Suppressor macrophage treated with lipopolysaccharide for 1 hour (primary cell): ENCODE measurements at places on chromosomes 1 and 21.

- DNase-seq = no peak
Observed at GRCh38 chr1:29123887-29124365, at the start of gene TMEM200B. Gene TMEM200B, minus strand, starts transcription at chr1:29123903. Its CDS starts 2,075 bp downstream, at chr1:29121828.

GRCh38 chr1:18041685-18042355 lies 65.8 kb upstream of the IGSF21 start:
- peak; percentile 1 for DNase-seq

- DNase-seq = no peak
Observed at GRCh38 chr1:44642925-44643324, 31.4 kb downstream of the TMEM53 start.

DNA sequence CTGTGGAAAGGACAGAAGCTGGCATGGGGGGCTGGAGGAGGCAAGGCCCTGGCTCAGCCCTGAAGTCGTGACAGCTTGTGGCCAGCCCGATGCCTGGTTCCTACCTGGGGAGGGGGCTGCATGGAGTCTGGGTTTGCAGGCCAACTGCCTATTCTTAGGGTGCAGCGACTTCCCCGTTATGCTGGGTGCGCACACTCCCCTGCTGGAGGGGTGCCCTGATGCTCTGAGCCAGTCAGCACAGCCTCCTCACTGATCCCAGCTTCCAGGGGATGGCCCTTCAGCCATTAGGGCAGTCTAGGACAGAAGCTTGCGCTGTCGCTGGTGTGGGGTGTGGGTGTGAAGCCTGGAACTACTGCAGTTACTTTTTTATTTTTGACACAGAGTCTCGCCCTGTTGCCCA lies 30.0 kb upstream of the SLC19A1 start:
- DNase-seq = no peak

DNA sequence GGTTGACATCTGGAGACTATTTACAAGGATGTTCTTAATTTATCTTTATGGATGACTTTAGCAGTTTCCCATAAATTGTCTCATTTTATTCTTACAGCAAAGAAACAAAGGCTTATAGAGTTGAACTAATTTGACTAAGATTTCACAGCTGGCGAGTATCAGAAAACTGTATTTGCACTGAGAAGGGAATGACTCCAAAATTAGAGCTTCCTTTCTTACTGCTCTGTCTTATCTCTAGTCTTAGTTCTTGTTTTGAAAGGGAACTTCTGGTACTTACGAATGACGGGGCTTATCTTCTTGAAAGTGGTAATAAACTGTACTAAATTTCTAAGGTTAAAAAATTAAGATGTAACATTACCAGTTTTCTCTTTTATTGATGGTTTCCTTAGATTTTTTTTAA lies 13.6 kb downstream of the CNST start:
- DNase-seq = peak; percentile 30

DNA sequence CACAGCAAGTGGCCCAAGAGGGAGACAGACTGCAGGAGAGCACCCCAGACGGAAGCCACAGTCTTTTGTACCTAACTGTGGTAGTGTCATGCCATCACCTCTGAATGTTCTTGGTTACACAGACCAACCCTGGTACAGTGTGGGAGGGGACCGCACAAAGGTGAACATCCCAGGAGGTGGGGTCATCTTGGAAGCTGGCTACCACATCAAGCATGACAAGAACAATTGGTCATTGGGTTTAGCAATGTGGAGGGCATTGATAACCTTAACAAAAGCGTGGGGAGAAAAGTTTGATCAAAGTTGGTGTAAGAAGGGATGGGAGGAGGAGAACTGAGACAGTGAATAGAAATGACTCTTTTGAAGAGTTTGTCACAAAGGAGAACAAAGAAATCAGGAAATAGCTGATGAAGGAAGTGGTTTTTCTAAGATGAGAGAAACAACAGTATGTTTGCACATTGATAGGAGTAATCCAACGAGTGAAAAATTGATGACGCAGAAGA lies 87.1 kb upstream of the CACNA1E start:
- no peak for DNase-seq

DNA sequence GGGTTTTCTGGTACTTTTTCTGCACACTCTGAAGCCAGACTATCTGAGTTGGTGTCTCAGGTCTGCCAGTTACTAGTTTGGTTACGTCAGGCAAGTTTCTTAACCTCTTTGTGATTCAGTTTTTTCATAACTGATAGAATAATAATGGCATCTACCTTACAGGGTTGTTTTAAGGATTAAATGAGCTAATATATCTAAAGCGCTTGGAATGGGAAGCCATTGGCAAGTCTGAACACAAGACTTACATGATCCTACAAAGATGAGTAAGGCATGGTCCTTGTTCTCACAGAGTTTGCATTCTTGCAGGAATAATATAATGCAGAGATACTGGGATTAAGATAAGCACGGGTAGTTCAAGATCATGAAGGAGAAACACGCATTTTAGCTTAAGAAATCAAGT lies 9.2 kb upstream of the DENND2D start:
- no peak for DNase-seq

DNA sequence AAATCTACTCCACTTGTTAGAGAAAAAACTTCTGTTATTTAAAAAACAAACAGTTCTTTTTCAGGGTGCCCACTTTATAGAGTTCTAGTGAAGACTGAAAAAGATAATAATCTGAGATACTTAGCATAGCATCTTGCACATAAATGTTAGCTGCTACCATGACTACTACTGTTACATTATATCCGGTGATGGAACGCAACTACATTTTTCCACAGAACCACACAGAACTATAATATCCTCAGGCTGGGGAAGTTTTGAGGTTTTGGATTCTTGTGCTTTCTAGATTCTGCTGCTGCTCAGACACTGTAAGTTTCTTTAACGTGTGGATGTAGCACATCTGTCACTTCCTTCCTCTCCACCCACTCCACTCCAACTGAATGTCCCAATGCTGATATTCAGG lies 110.3 kb downstream of the PTPN14 start:
- no peak for DNase-seq

DNA sequence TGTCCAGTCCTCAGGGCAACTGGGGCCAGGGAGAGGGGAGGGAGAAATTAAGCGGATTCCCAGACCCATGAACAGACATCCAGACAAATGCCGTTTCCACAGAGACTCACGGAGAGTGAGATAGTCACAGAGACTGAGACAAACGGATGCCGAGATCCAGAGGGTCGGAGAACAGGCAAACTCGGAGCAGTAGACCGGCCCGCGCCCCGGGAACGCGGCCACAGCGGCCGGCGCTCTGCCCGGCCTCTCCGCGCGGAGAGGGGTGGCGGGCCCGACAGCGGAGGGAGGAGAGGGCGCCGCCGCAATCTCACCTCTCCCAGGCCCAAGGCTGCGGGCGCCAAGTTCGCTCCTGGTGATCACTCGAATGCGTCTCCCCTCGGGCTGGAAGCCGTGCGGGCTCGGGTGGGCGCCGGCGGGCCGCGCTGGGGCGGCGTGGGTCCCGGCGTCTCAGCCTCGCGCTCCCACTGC lies 831 bp upstream of the FOXD2 start:
- peak; percentile 27 for DNase-seq

- peak; percentile 52 for DNase-seq
Observed at GRCh38 chr1:18949686-18950400, 6.6 kb downstream of the IFFO2 start.

- no peak for DNase-seq
Observed at GRCh38 chr1:162013289-162013688, 10.4 kb downstream of the OLFML2B start.

- DNase-seq = no peak
Observed at GRCh38 chr1:238811211-238811879, 575.0 kb upstream of the CHRM3 start.
